ENCODE measurements at places on chromosomes 11 and 22. TPM values are rescaled to one million over a fixed set of nuclear protein-coding genes. Genes with fewer than 3 reads are reported as not detected.

DNA sequence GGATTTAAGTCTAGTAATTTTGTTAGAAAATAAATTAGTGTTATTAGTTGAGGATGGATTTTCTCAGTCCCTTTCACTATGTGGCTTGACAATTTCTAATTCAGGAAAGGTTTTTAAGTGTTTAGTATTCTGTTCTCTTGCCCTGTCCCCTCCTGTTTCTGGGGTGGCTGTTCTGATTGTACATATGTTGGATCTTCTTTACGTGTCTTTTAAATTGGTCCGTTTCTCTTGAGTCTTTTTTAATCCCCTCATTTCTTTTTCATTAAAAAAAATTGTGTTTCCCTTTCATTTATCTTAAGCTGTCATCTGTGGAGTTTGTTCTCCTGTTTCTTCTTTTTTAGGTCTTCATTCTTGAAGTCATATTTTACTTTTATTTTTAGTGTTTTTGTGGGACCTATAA, 12.5 kb downstream of the ZBED4 start:
- DNase-seq = no peak

DNA sequence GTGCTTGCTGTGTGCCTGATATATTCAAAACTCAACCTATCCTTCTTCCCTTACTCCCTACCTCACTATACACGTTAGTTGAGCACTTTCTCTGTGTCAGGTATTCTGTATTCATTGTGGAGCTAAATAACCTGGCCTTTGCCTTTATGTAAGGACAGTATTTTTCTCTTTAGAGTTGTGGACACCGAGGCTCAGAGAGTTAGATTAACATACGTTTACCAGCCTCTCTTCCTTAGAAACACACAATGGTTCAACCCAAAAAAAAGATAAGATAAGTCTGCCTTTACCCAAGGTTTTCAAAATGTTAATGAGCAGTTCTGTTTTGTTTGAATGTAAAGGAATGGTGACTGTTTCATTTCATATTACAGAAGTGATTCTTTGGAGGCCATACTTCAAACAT, 45.0 kb downstream of the CBL start:
- no peak for DNase-seq

DNA sequence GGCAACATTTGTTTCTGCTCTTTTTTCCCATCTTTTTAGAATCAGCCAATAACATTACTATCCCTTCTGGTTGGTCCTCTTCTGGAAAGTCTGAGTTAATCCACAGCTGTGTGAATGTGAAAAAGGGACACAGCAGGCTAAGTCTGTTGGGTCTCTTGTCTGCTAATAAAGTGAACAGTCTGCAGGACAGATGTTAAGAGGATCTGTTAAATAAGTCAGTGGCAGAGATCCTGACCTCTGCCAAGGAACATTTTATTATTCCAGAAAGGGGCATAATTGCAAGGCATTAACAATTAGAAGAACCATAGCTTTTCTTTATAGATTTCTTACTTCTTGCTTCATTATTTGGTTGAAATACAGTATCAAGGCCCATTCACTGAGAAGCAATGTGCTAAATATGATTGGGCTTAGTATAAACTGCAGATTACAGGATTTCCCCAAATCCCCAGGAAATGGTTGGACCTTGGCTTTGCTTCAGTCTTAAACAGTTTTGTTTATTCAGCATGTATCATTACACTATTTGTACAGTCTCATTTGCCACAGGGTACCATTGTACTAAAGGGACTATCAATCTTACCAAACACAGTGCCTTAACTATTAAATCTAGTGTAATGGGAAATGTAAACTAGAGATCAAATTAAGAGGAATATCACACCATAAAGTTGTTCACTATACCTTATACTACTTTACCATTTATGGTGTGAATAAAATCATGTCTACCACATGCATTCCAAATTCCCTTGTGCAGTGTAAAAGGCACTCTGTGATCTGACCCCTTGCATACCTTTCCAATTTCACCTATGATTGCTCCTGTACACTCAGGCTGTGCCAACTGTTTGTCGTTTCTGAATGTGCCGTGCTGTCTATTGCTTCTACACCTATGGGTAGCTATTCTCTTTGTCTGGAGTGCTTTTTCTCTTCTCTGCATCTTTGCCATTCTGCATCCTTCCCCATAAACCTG, 274.0 kb downstream of the SOX6 start:
- DNase-seq = no peak

SOX6 gene
- 9.7 TPM for total RNA-seq

DNA sequence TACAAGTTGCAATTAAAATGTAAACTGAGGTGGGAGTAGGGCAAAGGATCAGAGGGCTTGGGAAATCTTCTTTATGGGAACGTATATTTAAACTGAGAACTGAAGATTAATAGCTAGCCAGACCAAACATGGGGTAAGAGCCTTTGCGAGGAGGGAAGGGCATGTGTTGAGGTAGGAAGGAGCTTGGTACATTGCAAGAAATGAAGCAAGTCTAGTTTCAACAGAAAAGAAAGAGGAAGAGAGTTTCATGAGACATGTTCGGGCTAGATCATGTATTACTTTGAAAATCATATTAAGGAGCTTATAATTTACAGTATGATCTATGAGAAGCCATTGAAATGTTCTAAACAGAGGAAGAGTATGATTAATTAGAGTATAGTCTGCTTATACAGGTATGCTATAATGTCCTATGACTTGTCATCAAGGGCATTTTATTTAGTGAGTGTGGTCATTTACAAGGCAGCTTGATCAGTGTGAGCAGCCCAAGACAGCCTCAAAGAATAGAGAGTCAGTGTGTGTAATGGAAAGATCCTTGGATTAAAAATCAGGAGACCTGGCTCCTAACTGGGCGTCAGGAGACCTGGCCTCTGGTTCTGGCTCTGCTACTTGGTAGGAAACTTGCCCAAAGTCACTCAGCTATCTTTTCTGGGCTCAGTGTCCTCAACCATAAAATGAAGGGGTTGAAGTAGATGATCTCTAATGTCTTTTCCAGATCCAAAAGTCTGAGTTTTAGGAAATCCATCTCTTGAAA, 10.9 kb downstream of the GAS2 start:
- DNase-seq = no peak

DNA sequence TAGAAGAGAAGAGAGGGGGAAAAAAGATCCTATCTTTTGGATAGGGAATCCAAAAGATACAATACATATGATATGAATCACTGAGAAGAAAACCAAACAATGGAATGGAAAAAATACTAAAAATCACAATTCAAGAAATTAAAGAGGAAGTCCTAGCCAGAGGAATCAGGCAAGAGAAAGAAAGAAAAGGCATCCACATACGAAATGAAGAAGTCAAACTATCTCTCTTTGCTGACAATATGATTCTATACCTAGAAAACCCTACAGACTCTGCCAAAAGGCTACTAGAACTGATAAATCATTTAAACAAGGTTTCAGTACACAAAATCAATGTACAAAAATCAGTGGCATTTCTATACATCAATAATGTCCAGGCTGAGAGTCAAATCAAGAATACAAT, 91.4 kb downstream of the EFCAB6 start:
- DNase-seq = no peak

- no peak for DNase-seq
These were observed 131.0 kb downstream of the SLC1A2 start for GRCh38 chr11:35288309-35288708.

DNA sequence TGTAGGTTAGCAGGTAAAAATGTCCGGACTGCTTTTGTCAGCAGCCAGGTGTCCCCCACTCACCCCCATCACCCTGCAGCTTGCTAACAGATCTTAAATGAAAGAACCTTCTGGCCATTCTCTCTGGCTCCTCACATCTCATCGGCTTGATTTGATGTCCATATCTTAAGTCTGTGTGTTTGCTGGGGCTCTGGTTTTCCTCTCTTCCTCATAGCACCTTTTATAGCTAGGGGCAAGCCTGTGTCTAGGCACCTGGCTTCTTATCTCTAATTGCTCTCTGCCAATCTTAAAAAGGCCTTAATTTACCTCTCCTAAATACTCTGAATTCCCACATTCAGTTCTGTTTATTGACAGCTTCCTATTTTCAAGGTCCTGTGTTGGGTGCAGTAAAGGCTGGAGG, 72.0 kb downstream of the ARHGAP42 start:
- no peak for DNase-seq

DNA sequence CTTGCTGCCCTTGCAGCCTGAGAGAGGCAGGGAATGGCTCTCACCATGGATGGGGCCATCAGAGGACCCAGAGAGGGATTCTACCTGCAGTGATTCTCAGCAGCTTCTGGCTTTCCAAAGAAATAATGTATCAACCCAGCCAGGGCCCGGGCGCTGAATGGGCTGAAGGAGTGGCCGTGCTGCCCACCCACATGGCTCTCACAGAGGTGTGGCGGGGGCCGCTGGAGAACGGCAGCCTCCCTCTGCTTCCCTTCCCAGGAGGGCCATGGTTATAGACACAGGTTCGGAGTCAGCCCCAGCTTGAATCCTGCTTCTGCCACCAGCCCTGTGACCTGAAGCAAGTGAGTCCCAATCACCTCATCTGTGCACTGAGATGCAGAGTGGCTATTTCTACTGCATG, 82.7 kb downstream of the THAP12 start:
- no peak for DNase-seq

DNA sequence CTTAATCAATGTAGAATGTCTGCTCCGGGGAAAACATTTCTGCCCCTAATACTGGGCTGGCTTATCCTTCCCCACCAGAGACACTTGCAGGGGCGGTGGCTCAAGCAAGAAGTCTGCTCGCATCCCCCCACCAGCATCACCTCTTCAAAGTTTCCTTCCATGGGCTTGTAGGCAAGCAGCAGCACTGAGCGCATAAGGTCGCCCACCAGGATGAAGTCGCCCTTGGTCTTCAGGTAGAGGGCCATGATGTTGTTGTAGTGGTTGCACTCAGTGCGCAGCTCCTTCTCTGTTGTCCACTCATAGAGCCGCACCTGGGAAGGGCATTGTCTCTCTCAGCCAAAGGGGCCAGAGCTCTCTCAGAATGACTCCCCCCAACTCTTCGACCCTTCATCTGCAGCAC, 8.6 kb upstream of the VWCE start:
- DNase-seq = no peak

- no peak for DNase-seq
These were observed 116.6 kb downstream of the TBC1D22A start for GRCh38 chr22:46879083-46879482.

PEX16 gene
- total RNA-seq = 21.9 TPM

DNA sequence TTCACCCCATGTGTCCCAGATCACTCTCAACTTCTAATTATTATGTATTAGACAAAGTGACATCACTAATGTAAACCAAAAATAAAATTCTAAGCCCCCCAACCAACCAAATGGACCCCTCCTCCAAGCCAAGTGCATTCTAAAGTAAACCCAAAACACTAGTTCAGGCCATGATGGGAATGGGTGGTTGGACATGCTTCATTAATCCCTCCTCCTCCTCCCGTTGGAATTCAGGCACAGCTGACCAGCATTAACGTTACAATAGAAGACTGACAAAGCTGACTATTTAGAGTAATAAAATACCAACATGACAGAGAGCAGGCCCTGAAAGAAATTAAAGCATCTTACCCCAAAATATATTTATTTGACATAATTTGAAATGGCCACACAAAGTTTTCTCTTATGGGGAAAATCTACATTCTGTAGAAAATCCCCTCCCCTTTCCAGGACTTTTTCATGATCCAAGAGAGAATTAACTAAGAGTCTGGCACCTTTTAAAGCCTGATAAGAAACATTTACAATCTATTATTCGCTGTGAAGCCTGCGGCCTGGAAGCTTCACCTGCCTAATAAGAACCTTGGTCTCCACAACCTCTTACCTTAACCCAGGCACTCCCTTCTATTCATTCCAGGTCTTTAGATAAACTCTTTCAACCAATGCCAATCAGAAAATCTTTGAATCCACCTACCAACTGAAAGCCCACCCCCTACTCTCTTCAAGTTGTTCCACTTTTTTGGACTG, 948.5 kb upstream of the CCDC90B start:
- DNase-seq = no peak

GRCh38 chr22:28810821-28811491, 10.6 kb upstream of the XBP1 start:
- DNase-seq = no peak
